ENCODE measurements at places on chromosomes 6 and 20.

DNA sequence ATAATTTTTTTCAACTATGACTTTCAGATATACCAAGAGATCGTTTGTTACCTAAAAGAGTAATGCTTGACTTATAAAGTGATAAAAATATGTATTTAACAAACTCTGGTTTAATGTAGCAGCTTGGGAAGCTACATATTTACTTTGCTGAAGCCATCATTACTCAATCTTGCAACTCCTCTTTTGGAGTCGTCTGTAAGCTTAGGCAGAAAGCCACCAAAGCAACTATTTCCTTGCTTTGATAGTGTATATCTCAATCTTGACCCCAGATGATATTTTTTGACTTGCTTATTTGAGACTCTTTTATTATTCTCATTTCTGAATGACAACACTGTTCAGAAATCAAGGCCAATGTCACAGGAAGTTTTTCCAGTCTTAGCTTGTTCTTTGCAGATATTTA lies 183.0 kb downstream of the SAMD5 start:
- DNase-seq, result no peak

- no peak for DNase-seq
These were observed 876.7 kb downstream of the HACE1 start for GRCh38 chr6:103983011-103983410.

DNA sequence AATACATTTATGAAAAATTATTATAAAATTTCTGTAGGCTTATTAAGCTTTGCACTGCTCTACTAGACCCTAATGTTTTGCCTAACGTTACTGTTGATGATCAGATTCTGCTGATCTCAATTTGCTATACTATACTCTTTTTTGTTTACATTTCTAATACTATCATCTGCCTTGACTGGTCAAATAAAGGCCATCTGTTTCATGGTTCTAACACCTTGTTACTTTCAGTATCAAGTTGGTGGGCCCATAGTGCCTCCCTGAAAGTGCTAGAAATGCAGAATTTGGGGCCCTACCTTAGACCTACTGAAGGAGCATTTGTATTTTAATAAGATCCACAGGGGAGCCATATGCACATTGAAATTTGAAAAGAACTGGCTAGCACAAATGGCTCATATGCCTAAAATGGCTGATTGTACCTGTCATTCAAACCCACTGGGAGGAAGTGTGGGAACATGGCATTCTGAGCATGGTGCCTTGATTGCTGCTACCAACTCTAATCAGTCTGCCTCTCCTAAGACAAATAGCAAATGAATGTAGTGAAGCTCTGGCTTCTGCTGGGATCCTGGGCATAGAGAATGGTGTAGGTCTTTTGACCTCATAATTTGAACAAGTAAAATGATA lies 199.1 kb upstream of the BTBD3 start:
- no peak for DNase-seq

- no peak for DNase-seq
These were observed 23.5 kb downstream of the PLEKHG1 start for GRCh38 chr6:150622941-150623874.

GRCh38 chr6:73955800-73956199 lies 259.8 kb downstream of the CD109 start:
- DNase-seq, result no peak

DNA sequence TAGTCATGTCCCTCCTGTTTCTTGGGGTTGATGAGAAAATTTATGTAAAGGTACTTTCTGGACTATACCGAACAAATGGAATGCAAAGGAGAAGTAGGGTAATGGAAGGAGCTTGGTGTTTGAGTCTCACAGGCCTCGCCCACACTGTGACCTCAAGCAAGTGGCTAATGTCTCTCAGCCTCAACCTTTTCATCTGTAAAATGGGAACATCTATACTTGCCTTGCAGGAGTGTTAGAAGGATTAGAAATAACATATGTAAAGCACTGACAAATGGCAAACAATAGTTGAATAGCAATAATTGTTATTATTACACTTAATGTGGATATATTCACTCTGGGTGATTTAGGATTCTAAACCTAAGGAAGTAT lies 8.9 kb upstream of the PKIG start:
- no peak for DNase-seq

GRCh38 chr6:159969204-159969912 lies 476 bp downstream of the IGF2R start:
- DNase-seq, result no peak

GRCh38 chr6:167093922-167094432 lies 28.9 kb upstream of the CCR6 start:
- DNase-seq, result no peak

- DNase-seq, result no peak
These were observed 891 bp downstream of the RSPO3 start for GRCh38 chr6:127119102-127120022.

- DNase-seq, result no peak
These were observed 23.0 kb upstream of the BMP5 start for GRCh38 chr6:55898342-55898741.

DNA sequence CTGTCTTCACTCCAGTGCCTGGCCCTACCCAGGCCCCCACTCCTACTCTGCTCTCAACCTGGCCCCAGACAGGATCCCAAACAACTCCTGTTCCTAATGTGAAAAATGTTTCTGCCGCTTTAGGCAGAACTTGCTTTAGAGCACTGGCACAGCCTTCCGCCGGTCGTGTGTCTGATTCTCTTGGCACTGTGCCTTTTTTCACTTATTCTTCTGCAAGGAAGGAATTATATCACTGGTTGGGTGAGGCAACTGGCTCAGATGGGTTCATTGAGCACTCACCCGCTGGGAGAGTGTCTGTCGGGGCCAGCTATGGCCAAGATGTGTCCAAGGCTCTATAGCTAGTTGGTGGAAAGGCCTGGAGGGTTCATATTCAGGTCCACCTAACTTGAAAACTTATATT lies 33.6 kb upstream of the HLA-A start:
- DNase-seq, result no peak

DNA sequence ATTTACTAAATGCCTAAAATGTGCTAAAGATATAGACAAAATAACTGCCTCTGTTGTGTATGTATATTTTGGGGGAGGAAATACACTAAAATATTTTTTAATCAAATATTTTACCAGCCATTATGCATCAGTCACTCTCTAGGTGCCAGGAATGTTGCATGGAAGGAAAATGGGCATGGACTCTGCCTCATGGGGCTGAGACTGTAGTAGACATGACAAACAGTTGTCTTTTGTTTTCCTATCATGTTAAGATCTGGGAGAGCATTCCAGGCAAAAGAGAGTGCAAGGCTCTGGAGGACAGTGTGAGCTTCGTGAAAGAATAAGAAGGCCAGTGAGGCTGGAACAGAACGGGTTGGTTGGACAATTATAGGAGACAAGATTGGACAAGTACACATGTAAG lies 26.5 kb downstream of the HLA-DOB start:
- DNase-seq, result no peak

GRCh38 chr6:138727182-138727581 lies 46.4 kb upstream of the CCDC28A start:
- DNase-seq, result no peak

GRCh38 chr6:5630636-5631035 lies 369.3 kb downstream of the FARS2 start:
- no peak for DNase-seq

- no peak for DNase-seq
These were observed 18.0 kb downstream of the FOXO3 start for GRCh38 chr6:108578595-108579327.

GRCh38 chr6:106037060-106037459 lies 49.1 kb upstream of the PRDM1 start:
- no peak for DNase-seq

Data from anterior cingulate cortex (tissue), 58 donors.